ENCODE measurements at places on chromosomes 4 and X. TPM values are rescaled to one million over a fixed set of nuclear protein-coding genes. Genes with fewer than 3 reads are reported as not detected.
A peak's percentile ranks its signal among the peaks of the same experiment; 100 is the strongest.

Gene SPP1
- total RNA-seq: 29.3 TPM

Gene TRIM60
- total RNA-seq: not detected

Gene NPY1R
- 1.3 TPM for total RNA-seq

Gene ABHD18
- total RNA-seq: 16.4 TPM

GRCh38 chr4:140861359-140862176 is 105.4 kb upstream of the TBC1D9 start:
- peak overlapping the region; percentile 62 for H3K27ac ChIP-seq
- DNase-seq: peak; percentile 84
- H3K4me1 ChIP-seq: peaks cover 8% of the 10 kb centered on the region

DNA sequence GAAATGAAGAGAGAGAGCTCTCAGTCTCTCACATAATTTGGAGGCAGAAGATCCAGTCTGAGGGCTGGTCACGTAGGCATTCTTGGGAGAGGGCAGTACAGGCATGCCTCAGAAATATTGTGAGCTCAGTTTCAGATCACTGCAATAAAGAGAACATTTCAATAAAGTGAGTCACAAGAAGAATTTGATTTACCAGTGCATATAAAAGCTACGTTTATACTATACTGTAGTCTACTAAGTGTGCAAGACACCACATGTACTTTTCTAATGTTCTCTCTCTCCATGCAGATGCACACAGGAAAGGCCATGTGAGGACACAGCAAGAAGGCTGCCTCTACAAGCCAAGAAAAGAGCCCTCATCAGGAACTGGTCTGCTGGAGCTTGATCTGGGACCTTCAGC is 583.5 kb upstream of the FAT1 start:
- H3K4me1 ChIP-seq: no peaks in the 10 kb centered on the region
- H3K4me3 ChIP-seq: no peak overlapping the region
- H3K27ac ChIP-seq: no peak overlapping the region
- no peaks in the 10 kb centered on the region for H3K36me3 ChIP-seq
- DNase-seq: no peak

- H3K36me3 ChIP-seq: no peaks in the 10 kb centered on the region
- H3K27ac ChIP-seq: no peak overlapping the region
- no peaks in the 10 kb centered on the region for H3K4me1 ChIP-seq
These were observed 82.2 kb upstream of the BMP2K start for GRCh38 chr4:78693777-78694456.

Gene UGT2B7
- total RNA-seq: 2.2 TPM

Gene SMR3B
- not detected for total RNA-seq

- no peak for DNase-seq
- no peaks in the 10 kb centered on the region for H3K27me3 ChIP-seq
- H3K27ac ChIP-seq: no peak overlapping the region
- peaks cover 8% of the 10 kb centered on the region for H3K4me1 ChIP-seq
These were observed 8.5 kb downstream of the RAPGEF2 start for GRCh38 chr4:159111416-159111815.

GRCh38 chr4:78220283-78220682 is 163.2 kb downstream of the FRAS1 start:
- no peaks in the 10 kb centered on the region for H3K4me1 ChIP-seq
- H3K4me3 ChIP-seq: no peak overlapping the region
- no peaks in the 10 kb centered on the region for H3K36me3 ChIP-seq
- H3K27me3 ChIP-seq: no peaks in the 10 kb centered on the region
- H3K27ac ChIP-seq: no peak overlapping the region
- DNase-seq: no peak

GRCh38 chr4:163564221-163564720 is 69.8 kb downstream of the TMA16 start:
- no peaks in the 10 kb centered on the region for H3K27me3 ChIP-seq
- DNase-seq: no peak
- no peak overlapping the region for H3K4me3 ChIP-seq
- no peak overlapping the region for H3K27ac ChIP-seq
- H3K4me1 ChIP-seq: no peaks in the 10 kb centered on the region

DNA sequence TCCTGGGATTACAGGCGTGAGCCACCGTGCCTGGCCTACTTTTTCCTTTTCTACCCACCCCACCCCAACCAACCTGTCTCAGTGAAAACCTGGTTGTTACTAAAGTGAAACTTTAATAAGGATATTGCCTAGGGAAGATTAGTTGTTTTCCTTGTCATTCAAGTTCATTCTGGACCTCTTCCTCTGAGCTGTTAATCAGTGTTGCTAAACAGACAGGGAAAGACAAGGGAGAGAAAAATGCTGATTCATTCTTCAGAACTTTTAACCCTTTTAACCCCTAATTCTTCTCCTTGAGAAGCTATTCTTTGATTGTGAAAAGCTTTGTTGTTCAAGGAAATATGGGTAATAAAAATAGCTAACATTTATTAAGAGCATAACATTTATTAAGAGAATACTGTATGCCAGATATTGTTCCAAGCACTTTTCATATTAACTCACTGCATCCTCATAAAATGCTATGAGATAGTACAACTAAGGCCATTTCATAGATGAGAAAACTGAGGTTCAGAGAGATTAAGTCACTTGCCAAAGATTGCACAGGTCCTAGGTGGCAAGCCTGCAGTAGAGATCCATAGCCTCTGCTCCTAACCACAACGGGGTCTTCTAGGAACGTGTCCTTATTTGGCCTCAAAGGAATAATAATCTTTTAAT is 34.8 kb downstream of the OSTC start:
- no peaks in the 10 kb centered on the region for H3K4me1 ChIP-seq
- no peak overlapping the region for H3K4me3 ChIP-seq
- H3K27ac ChIP-seq: no peak overlapping the region
- H3K27me3 ChIP-seq: no peaks in the 10 kb centered on the region
- DNase-seq: no peak

GRCh38 chr4:178450614-178451013 is 1008.4 kb upstream of the AGA start:
- H3K36me3 ChIP-seq: no peaks in the 10 kb centered on the region
- no peaks in the 10 kb centered on the region for H3K4me1 ChIP-seq
- no peak overlapping the region for H3K4me3 ChIP-seq
- DNase-seq: no peak
- H3K27ac ChIP-seq: no peak overlapping the region

Gene PPP1R2C
- not detected for total RNA-seq

- peak overlapping the region; percentile 31 for H3K27ac ChIP-seq
- no peaks in the 10 kb centered on the region for H3K27me3 ChIP-seq
- no peak overlapping the region for H3K4me3 ChIP-seq
- peak; percentile 84 for DNase-seq
- H3K36me3 ChIP-seq: no peaks in the 10 kb centered on the region
These were observed 61.3 kb upstream of the NFKB1 start for GRCh38 chr4:102439812-102440211.

- no peaks in the 10 kb centered on the region for H3K4me1 ChIP-seq
- no peak for DNase-seq
- H3K36me3 ChIP-seq: no peaks in the 10 kb centered on the region
- no peak overlapping the region for H3K4me3 ChIP-seq
- H3K27ac ChIP-seq: no peak overlapping the region
These were observed 93.8 kb downstream of the GPC4 start for GRCh38 chrX:133321451-133321850.

- H3K4me3 ChIP-seq: no peak overlapping the region
- H3K27me3 ChIP-seq: no peaks in the 10 kb centered on the region
- peak; percentile 9 for DNase-seq
- no peaks in the 10 kb centered on the region for H3K36me3 ChIP-seq
- H3K27ac ChIP-seq: no peak overlapping the region
These were observed 2045.7 kb upstream of the TENM3 start for GRCh38 chr4:180197471-180197870.

Gene TMEM255A
- total RNA-seq: 0.54 TPM

Gene FSTL5
- 0.23 TPM for total RNA-seq

GRCh38 chrX:155314260-155314659 is 20.2 kb downstream of the CLIC2 start:
- no peaks in the 10 kb centered on the region for H3K27me3 ChIP-seq
- no peak for DNase-seq
- no peak overlapping the region for H3K27ac ChIP-seq
- H3K36me3 ChIP-seq: no peaks in the 10 kb centered on the region
- H3K4me1 ChIP-seq: no peaks in the 10 kb centered on the region

- no peaks in the 10 kb centered on the region for H3K27me3 ChIP-seq
- no peak overlapping the region for H3K27ac ChIP-seq
- no peaks in the 10 kb centered on the region for H3K36me3 ChIP-seq
- DNase-seq: no peak
- no peaks in the 10 kb centered on the region for H3K4me1 ChIP-seq
These were observed 41.9 kb downstream of the WWC2 start for GRCh38 chr4:183140911-183141320.

GRCh38 chr4:177632481-177632880 is 190.2 kb upstream of the AGA start:
- DNase-seq: no peak
- H3K4me1 ChIP-seq: no peaks in the 10 kb centered on the region
- H3K4me3 ChIP-seq: no peak overlapping the region

DNA sequence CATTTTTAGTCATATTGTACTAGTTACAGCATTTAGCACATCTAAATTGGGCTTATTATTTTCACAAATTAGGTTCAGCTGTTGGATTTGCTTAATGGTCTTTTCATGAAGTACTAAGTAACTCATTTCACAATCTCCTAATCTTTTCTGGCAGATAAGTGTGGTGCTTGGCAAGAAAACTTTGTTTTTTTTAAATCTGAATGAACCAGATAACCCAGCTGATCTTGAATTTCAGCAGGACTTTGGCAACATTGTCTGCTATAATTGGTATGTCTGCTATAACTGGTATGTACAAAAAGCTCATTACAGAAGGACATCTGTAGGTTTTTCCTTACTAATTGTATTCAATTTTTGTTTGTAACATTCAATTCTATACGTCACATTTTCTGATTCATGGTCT is 22.7 kb downstream of the WDR19 start:
- H3K27ac ChIP-seq: no peak overlapping the region
- no peak for DNase-seq
- H3K27me3 ChIP-seq: no peaks in the 10 kb centered on the region
- H3K4me3 ChIP-seq: no peak overlapping the region

GRCh38 chr4:139266583-139267257 is 13.3 kb downstream of the MGARP start:
- H3K4me3 ChIP-seq: no peak overlapping the region
- no peaks in the 10 kb centered on the region for H3K4me1 ChIP-seq
- no peaks in the 10 kb centered on the region for H3K36me3 ChIP-seq
- H3K27ac ChIP-seq: no peak overlapping the region
- H3K27me3 ChIP-seq: no peaks in the 10 kb centered on the region

- H3K4me1 ChIP-seq: peaks cover 1% of the 10 kb centered on the region
- no peak overlapping the region for H3K4me3 ChIP-seq
- peak overlapping the region; percentile 82 for H3K27ac ChIP-seq
- DNase-seq: peak; percentile 55
- no peaks in the 10 kb centered on the region for H3K36me3 ChIP-seq
These were observed 157.8 kb upstream of the TTC29 start for GRCh38 chr4:147103403-147103946.

DNA sequence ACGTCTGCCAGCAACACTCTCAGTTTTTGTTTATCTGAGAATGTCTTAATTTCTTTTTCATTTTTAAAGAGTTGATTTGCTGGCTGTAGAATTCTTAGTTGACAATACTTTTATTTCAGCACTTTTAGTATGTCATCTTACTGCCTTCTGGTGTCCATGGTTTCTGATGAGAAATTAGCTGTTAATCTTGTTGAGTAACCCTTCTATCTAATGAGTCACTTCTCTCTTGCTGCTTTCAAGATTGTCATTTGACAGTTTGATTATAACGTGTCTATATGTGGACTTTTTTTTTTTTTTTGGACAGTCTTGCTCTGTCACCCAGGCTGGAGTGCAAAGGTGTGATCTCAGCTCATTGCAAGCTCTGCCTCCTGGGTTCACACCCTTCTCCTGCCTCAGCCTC is 24.0 kb upstream of the TMEM255A start:
- H3K36me3 ChIP-seq: no peaks in the 10 kb centered on the region
- DNase-seq: no peak
- no peaks in the 10 kb centered on the region for H3K27me3 ChIP-seq
- H3K27ac ChIP-seq: no peak overlapping the region
- H3K4me3 ChIP-seq: no peak overlapping the region
- no peaks in the 10 kb centered on the region for H3K4me1 ChIP-seq

Gene PRSS12
- total RNA-seq: 12.4 TPM

GRCh38 chr4:48904101-48904500 is 2.5 kb downstream of the OCIAD2 start:
- no peak overlapping the region for H3K27ac ChIP-seq
- no peak for DNase-seq
- H3K4me1 ChIP-seq: peaks cover 4% of the 10 kb centered on the region
- no peak overlapping the region for H3K4me3 ChIP-seq
- no peaks in the 10 kb centered on the region for H3K36me3 ChIP-seq

Gene RBMXL3
- not detected for total RNA-seq

DNA sequence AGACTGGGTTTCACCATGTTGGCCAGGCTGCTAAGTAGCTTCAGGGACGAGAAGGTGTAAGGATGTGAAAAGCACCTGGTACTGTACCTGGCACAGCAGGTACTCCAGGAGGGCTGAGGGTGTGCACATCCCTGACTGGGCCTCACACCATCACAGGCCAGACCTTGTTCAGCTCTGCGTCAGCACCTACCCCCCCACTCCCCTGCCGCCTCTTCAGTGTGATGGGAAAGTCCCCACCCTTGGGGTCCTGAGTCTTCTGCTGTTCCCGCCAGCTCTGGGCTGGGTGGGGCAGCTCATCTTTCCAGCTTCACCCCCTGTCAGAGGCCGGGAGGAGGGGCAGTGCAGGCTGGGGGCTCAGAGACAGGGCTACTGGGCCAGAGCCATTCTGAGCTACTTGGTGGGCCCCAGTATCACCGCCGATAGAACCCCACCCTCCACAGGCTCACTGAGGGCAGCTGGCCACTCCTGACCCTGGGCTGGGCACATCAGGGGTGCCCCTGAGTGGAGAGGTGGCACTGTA is 6.7 kb upstream of the SH3BP2 start:
- no peaks in the 10 kb centered on the region for H3K4me1 ChIP-seq
- H3K27ac ChIP-seq: no peak overlapping the region
- H3K27me3 ChIP-seq: no peaks in the 10 kb centered on the region
- no peak overlapping the region for H3K4me3 ChIP-seq

DNA sequence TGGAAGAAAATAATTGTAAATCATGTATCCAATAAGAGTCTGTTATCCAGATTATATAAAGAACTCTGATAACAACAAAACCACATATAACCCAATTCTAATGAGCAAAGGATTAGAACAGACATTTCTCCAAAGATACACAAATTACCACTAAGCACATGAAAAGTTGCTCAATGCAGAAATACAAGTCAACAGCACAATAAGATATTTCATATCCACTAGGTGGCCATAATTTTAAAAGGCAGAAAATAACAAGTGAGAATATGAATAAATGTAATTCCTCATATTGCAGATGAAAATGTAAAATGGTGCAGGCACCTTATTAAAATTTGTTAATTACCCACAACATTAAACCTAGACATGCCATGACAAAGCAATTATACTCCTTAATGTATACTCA is 73.9 kb upstream of the ZCCHC13 start:
- DNase-seq: no peak
- H3K36me3 ChIP-seq: no peaks in the 10 kb centered on the region
- H3K27me3 ChIP-seq: peaks cover 4% of the 10 kb centered on the region
- no peaks in the 10 kb centered on the region for H3K4me1 ChIP-seq
- H3K4me3 ChIP-seq: no peak overlapping the region

- no peaks in the 10 kb centered on the region for H3K4me1 ChIP-seq
- H3K27ac ChIP-seq: no peak overlapping the region
These were observed 1317.6 kb downstream of the ADGRL3 start for GRCh38 chr4:62517716-62518115.

Gene CFI
- 61.9 TPM for total RNA-seq

- H3K4me3 ChIP-seq: no peak overlapping the region
- peak; percentile 37 for DNase-seq
- H3K27ac ChIP-seq: peak overlapping the region; percentile 65
- H3K36me3 ChIP-seq: no peaks in the 10 kb centered on the region
- no peaks in the 10 kb centered on the region for H3K27me3 ChIP-seq
These were observed 164.2 kb downstream of the APBB2 start for GRCh38 chr4:41050116-41050515.

GRCh38 chrX:10126044-10126443 is 30.7 kb upstream of the CLCN4 start:
- no peak overlapping the region for H3K27ac ChIP-seq
- peaks cover 31% of the 10 kb centered on the region for H3K36me3 ChIP-seq
- no peaks in the 10 kb centered on the region for H3K4me1 ChIP-seq
- DNase-seq: no peak
- no peak overlapping the region for H3K4me3 ChIP-seq
